ENCODE measurements at places on chromosomes 11 and 22.
A peak's percentile ranks its signal among the peaks of the same experiment; 100 is the strongest.

GRCh38 chr22:33747029-33747428 is 173.2 kb downstream of the LARGE1 start:
- DNase-seq: no peak

DNA sequence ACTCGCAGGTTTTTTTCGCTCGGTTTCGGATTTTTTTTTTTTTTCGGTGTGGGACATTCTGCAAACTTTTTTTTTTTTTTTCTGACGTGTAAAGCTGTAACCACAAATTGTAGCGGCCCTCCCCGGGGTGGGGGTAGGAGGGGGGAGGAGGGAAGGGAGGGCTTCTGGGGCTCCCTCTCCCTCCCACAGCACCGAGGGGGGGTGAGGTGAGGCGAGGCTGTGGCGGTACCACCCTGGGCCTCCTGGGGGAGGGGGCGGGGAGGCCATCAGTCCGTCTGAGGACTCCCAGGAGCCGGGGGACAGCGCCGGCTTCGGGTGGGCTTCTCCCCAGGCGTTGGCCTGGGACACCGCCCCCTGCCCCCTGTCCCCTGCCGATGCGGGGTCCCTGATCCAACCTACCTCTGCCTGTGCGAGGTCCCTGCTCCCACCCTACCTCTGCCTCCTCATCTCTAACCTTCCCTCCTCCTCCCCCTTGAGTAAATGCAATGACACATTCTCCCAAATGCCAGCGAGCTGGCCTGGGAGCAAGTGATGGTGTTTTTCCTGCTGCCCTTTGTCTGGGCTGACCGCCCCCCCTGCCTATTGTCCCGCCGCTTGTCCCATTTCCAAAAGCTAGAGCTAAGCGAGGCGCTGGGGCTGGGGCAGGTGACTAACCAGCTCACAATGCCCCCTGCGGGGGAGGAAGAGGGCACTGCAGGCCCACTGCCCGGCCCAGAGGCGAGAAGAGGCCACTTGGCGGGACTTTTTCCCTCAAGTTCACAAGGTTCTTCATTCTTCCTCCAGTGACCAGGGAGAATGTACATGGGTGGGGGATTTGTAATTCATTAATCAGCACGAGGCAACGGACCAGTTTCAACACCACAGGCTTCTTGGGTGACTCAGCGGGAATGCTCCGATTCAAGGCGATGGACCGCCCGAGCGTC is 511 bp upstream of the CLCF1 start:
- DNase-seq: peak; percentile 29

GRCh38 chr22:44392446-44392921 is 79.7 kb upstream of the SHISAL1 start:
- no peak for DNase-seq

GRCh38 chr11:112396076-112396475 is 135.4 kb upstream of the PLET1 start:
- DNase-seq: no peak

- no peak for DNase-seq
These were observed 7.9 kb upstream of the C1QTNF6 start for GRCh38 chr22:37195921-37196320.

- no peak for DNase-seq
These were observed 65.6 kb downstream of the PPFIBP2 start for GRCh38 chr11:7579361-7579791.

GRCh38 chr11:832529-833113 is at the start of gene CD151:
CD151 (plus strand) TSS chr11:832952; CDS start chr11:836070, 3,118 bp downstream.
- no peak for DNase-seq

DNA sequence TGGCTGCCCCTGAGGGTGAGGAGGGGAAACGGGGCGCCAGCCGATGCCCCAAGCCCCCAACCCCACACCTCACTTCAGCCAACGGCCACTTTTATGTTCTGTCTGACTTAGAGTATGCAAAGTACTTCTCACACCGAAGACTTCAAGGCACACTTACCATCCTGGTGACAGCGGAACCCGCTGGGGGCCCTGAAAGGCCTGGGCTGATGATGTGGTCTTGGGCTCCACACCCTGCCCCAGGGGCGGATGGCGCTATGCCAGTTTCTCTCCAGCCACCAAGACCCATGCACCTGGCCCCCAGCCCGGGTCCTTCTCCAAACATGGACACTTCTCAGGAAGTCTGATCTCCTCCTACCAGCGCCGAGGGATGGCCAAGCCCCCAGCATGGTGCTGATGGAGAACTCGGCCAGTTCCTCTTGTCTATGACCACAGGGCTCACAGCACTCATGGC is 175.4 kb downstream of the CTTN start:
- DNase-seq: no peak

GRCh38 chr11:17822401-17822781 is 87.8 kb downstream of the KCNC1 start:
- DNase-seq: no peak

DNA sequence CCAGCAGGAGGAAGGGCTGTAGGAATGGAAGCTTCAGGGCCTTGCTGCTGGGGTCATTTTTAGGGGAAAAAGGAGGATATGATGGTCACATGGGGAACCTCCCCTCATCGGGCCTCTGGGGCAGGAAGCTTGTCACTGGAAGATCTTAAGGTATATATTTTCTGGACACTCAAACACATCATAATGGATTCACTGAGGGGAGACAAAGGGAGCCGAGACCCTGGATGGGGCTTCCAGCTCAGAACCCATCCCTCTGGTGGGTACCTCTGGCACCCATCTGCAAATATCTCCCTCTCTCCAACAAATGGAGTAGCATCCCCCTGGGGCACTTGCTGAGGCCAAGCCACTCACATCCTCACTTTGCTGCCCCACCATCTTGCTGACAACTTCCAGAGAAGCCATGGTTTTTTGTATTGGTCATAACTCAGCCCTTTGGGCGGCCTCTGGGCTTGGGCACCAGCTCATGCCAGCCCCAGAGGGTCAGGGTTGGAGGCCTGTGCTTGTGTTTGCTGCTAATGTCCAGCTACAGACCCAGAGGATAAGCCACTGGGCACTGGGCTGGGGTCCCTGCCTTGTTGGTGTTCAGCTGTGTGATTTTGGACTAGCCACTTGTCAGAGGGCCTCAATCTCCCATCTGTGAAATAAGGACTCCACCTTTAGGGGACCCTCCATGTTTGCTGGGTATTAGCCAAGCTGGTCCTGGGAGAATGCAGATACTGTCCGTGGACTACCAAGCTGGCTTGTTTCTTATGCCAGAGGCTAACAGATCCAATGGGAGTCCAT is 14.1 kb downstream of the IL10RA start:
- no peak for DNase-seq

GRCh38 chr11:99260696-99261095 is 239.9 kb downstream of the CNTN5 start:
- no peak for DNase-seq

GRCh38 chr11:69862797-69863543 is 43.8 kb upstream of the FGF3 start:
- no peak for DNase-seq

DNA sequence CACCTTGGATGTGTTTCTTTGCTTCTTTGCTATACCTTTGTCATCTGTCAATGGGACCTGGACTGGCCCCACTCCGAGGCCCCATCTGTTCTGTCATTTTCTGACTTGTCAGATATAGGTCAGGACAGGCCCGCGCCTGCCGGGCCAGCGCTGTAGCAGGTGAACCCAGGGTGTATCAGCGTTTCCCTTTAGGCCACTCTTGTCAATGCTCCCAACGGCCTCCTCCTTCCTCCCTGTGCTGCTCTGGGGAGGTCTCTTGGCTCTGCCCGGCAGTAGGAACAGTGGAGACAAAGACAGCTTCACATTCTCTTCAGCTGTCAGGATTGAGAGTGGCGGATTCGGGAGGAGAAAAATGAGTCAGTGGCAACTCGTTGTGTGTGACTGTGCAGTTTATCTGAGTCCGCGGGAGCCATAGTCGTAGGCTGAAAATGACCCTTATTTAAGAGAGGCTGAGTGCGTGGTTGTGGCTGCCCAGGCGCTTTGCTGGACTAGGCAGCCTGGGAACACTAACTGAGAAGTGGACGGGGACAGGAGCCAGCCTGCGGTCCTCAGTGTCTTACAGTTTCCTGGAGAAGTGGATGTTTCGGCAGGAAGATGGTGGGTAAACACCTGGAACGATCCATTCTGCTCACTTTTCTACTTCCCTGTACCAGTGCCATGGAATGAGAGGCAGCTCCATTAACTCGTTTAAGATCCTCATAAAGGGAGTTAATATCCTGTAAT is 102.3 kb downstream of the PRR5L start:
- DNase-seq: peak; percentile 77

GRCh38 chr22:36399472-36399778 is 11.7 kb upstream of the MYH9 start:
- no peak for DNase-seq

Measured in midbrain (tissue), 1 donor.